Kidney (tissue), 22 donors: ENCODE measurements at places on chromosomes 11 and 22. TPM values are rescaled to one million over a fixed set of nuclear protein-coding genes. Genes with fewer than 3 reads are reported as not detected.

ISX gene
- not detected for polyA plus RNA-seq

SCGB1A1 gene
- polyA plus RNA-seq, result not detected

PARVG gene
- polyA plus RNA-seq, result 2.5 TPM

KRTAP5-10 gene
- polyA plus RNA-seq, result not detected

KLHL35 gene
- polyA plus RNA-seq, result 0.26 TPM

TRIM68 gene
- 11.3 TPM for polyA plus RNA-seq

ZNF280A gene
- not detected for polyA plus RNA-seq

FADS3 gene
- 20.5 TPM for polyA plus RNA-seq

CDC42BPG gene
- polyA plus RNA-seq, result 4.5 TPM

THYN1 gene
- 74.0 TPM for polyA plus RNA-seq

MMP27 gene
- polyA plus RNA-seq, result not detected

GGT5 gene
- polyA plus RNA-seq, result 63.2 TPM

RIBC2 gene
- not detected for polyA plus RNA-seq

CARS1 gene
- 26.5 TPM for polyA plus RNA-seq

GRM5 gene
- 0.06 TPM for polyA plus RNA-seq

SCGB2A2 gene
- not detected for polyA plus RNA-seq

SREBF2 gene
- 49.2 TPM for polyA plus RNA-seq

TMEM135 gene
- polyA plus RNA-seq, result 12.0 TPM

OMP gene
- not detected for polyA plus RNA-seq

ELFN2 gene
- polyA plus RNA-seq, result 0.19 TPM

ABCC8 gene
- polyA plus RNA-seq, result 3.2 TPM

BARX2 gene
- polyA plus RNA-seq, result 6.9 TPM

CREBZF gene
- 15.2 TPM for polyA plus RNA-seq

OR4C15 gene
- polyA plus RNA-seq, result not detected

MS4A3 gene
- not detected for polyA plus RNA-seq

EFCAB6 gene
- polyA plus RNA-seq, result 1.5 TPM

CSF2RB gene
- 1.0 TPM for polyA plus RNA-seq

CTSW gene
- polyA plus RNA-seq, result 1.3 TPM

MS4A12 gene
- not detected for polyA plus RNA-seq

OR51M1 gene
- not detected for polyA plus RNA-seq

OR51T1 gene
- polyA plus RNA-seq, result not detected
